HCEC 1CT (cell line): ENCODE measurements at places on chromosomes 13 and 19.

GRCh38 chr19:41449079-41449864, 6.3 kb downstream of the ERICH4 start:
- DNase-seq, result peak; percentile 40

GRCh38 chr13:48123812-48124211, 28.9 kb upstream of the MED4 start:
- DNase-seq, result no peak

GRCh38 chr19:19651076-19651475, 7.6 kb upstream of the GMIP start:
- DNase-seq, result no peak

GRCh38 chr13:75687150-75687763, 51.1 kb downstream of the LMO7 start:
- DNase-seq, result peak; percentile 70

GRCh38 chr13:61777899-61778298, 362.2 kb upstream of the PCDH20 start:
- DNase-seq, result no peak

DNA sequence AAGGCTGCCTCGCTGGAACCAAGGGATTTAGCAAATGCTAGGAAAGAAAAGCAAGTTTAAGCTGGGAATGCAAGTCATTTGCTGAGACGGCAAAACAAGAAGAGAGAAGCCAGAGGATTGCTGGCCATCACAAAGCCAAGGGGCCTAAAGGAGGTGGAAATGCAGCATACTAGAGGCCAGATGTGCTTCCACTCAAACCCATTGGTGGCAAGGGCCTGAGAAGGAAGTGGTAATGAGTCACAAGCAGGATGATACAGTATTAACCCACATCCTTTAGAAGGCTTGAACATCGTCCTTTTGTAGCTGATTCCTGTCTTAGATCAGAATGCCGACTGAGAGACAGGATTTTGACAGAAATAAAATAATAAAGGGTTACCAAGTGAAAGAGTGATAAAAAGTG, 68.2 kb downstream of the ITGBL1 start:
- peak; percentile 94 for DNase-seq

- DNase-seq, result no peak
These were observed 66.0 kb downstream of the TEX26 start for GRCh38 chr13:30998136-30999088.

- DNase-seq, result no peak
These were observed 918.6 kb downstream of the UQCRFS1 start for GRCh38 chr19:28294395-28294794.

GRCh38 chr13:51524829-51525566, 59.3 kb upstream of the WDFY2 start:
- DNase-seq, result peak; percentile 77

- DNase-seq, result peak; percentile 97
These were observed 28.9 kb upstream of the CACTIN start for GRCh38 chr19:3655402-3656072.

- DNase-seq, result no peak
These were observed 2.7 kb downstream of the KLK3 start for GRCh38 chr19:50857366-50857765.

GRCh38 chr19:7744199-7744786, 3.0 kb downstream of the CD209 start:
- DNase-seq, result no peak

GRCh38 chr13:98263841-98264240, 86.8 kb upstream of the RNF113B start:
- no peak for DNase-seq

DNA sequence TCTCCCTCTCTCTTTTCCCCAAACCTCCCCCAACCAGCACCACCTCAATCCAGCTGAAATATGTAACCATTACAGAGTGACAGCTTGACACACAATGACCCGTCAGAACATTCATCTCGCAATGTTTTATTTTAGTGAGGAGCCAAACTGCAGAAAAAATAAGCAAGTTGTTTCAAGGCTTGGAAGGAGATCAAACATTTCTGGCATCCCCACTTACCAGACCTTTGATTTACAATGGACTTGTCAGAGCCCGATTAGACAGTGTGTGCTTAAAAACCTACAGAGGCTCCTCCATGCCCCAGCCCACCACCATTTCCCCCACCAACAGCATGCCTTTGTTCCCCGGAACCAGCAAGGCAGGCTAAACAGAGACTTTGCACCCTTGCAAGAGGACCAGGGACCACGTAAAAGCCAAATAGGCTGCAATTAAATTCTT, 382.8 kb upstream of the ZNF507 start:
- no peak for DNase-seq

DNA sequence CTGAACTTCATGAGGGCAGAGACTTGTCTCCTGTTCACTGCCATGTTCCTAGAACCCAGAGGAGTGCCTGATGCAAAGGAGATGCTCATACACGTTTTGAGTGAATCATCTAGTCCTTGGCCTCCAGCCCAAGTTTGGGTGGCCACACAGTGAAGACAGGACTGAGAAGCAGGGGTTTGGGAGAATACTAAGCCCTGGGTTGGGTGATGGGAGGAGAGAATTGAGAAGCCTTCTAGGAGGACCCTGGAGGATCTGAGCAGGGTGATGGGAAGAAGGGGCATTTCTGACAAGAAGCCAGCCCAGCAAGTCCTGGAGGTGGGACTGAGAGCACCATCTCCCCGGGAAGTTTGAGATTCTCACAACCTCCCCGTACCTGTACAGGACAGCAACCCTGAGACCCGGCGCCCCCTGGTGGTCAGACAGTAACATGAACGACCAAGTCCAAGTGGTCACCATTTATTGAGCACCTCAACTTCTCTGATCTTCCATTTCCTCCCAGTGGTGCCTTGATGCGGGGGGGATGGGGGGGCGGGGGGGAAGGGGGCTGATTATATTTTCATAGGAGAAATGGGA, 11.0 kb downstream of the CTU1 start:
- peak; percentile 56 for DNase-seq

DNA sequence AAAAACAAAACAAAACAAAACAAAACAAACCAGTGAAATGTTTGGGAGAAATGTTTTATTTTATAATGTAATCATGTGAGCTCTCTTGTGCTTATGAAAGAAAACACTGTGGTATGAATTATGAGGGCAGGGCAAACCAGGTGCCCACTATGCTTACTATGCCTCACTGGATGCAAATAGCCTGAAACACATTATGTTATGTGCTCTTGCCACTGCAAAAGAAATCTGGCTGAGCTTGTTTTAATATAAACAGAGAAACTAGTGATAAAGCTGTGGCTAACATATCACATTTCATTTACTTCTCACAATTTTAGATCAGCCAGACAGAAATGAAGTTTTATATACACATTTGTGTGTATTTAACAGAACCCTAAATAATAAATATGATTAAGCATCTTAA, 8.7 kb upstream of the NBEA start:
- no peak for DNase-seq

GRCh38 chr19:54928299-54928698, 19.0 kb downstream of the NLRP7 start:
- peak; percentile 5 for DNase-seq
